IMR-90 (cell line): ENCODE measurements at places on chromosomes 1 and 21. TPM values are rescaled to one million over a fixed set of nuclear protein-coding genes. Genes with fewer than 3 reads are reported as not detected.

TGFBR3 gene
- 8.3 and 11.3 TPM in 2 replicates for total RNA-seq

DNA sequence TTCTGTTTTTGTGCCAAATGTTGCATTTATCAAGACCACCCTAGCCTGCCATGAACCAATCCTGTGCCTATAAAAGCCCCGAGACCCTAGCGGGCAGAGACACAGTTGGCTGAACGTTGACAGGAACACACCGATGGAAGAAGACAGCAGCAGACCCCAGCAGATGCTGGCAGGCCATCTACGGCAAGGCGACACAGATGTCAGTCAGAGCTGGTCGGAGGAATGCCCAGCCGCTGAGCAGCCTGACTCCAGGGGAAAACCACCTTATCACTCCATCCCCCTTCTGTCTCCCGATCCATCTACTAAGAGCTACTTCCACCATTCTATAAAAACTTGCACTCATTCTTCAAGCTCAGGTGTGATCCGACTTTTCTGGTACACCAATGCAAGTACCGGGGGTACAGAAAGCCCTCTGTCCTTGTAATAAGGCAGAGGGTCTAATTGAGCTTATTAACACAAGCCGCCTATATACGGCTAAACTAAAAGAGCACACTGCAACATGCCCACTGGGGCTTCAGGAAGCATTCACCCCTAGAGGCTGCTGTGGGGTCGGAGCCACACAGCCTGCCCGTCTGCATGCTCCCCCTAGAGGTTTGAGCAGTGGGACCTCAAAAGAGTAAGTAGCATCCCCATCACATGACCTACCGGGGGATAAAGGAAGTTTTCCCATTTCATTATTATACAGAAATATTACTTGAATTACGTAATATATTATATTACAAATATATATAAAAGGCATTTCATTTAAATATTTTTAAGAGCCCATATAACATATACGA lies 1156.3 kb upstream of the B3GALT2 start:
- no peak overlapping the region for H3K4me3 ChIP-seq
- no peaks in the 10 kb centered on the region for H3K4me1 ChIP-seq
- no peak overlapping the region for H3K27ac ChIP-seq
- no peaks in the 10 kb centered on the region for H3K27me3 ChIP-seq

DNA sequence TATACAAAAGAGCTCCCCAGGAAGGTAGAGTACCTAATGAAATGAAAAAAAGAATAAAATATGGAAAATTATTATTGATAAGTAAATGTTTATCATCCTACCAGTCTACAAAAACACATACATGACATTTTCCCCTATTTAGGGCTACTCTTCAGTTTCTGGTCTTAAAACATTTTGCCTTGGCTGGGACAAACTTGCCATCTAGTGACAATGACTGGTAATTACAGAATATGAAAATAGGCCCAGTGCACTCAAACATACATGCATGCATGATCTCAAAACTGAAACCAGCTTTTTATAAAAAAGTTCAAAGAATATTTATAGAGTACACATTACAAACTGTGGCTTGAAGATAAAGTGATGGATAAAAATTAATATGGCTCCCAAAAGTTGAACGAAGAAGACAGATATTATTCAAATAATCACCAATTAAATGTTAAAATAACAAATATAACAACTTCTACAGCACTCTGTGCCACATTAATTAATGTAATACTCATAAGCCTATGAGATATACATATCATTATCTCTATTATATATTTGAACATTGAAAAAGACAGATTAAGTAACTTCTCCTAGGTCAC lies 10.5 kb upstream of the RNPC3 start:
- H3K27me3 ChIP-seq: no peaks in the 10 kb centered on the region
- DNase-seq: peak; percentile 63
- H3K36me3 ChIP-seq: no peaks in the 10 kb centered on the region
- no peak overlapping the region for H3K4me3 ChIP-seq

DNA sequence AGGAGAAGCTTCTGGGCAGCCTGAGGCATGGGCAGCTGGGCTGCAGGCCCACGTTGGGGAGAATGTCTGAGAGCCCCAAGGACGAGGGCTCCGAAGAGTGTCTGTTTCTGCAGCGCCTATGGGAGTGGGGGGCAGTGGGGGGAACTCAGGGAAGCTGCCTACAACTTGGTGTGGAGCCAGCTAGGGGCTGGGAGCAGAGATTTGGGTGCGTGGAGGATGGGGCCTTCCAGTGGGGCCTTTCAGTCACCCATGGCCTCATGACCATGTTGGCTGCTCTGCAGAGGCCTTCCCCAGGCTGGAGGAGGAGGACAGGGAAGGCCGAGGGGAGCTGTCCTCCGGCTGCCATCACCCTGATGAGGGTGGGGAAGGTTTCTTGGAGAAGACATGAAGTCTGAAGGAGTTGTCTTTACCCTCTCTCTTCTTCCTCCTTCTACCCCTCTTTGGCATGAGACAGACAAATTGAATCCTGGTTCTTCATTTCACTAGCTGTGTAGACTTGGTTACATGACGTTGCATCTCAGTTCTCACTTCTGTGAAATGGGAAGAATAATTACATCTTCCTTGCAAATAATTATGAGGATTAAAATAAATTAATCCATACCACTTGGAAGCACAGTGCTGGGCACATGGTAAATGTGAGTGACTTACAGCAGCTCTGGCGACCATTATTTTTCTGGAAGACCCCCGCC lies 8.3 kb downstream of the PPFIA4 start:
- H3K4me1 ChIP-seq: peaks cover 19% of the 10 kb centered on the region
- H3K27me3 ChIP-seq: no peaks in the 10 kb centered on the region

GRCh38 chr1:196516373-196516772 lies 91.9 kb downstream of the KCNT2 start:
- H3K27ac ChIP-seq: no peak overlapping the region
- no peaks in the 10 kb centered on the region for H3K4me1 ChIP-seq
- no peaks in the 10 kb centered on the region for H3K36me3 ChIP-seq
- DNase-seq: no peak

NEXN gene
- total RNA-seq: 5.2 and 10.3 TPM in 2 replicates

- H3K4me1 ChIP-seq: no peaks in the 10 kb centered on the region; the same call in 1 of the 2 replicates
- H3K36me3 ChIP-seq: no peaks in the 10 kb centered on the region
- H3K27me3 ChIP-seq: no peaks in the 10 kb centered on the region
Observed at GRCh38 chr1:31843506-31843905, 27.7 kb upstream of the SPOCD1 start.

FAM72A gene
- 2.2 and 4.2 TPM in 2 replicates for total RNA-seq

DNA sequence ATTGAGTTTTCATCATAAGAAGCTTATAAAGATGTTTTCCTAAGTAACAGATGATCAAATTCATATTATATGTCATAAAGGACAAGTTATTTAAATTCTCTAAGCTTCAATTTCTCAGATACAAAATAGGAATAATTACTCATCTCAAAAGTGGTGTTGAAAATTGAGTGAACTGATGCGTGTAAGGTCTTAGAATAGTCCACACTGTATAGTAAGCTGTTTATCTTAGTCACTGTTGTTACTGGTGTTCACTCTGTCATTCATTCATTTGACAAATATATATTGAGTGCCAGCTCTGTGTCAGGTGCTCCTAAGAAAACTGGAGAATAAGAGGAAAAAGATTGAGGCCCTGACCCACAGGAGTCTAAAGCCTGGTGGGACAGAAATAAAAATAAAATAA lies 186.3 kb upstream of the BRINP3 start:
- no peaks in the 10 kb centered on the region for H3K36me3 ChIP-seq
- no peak for DNase-seq
- H3K27me3 ChIP-seq: no peaks in the 10 kb centered on the region

DNA sequence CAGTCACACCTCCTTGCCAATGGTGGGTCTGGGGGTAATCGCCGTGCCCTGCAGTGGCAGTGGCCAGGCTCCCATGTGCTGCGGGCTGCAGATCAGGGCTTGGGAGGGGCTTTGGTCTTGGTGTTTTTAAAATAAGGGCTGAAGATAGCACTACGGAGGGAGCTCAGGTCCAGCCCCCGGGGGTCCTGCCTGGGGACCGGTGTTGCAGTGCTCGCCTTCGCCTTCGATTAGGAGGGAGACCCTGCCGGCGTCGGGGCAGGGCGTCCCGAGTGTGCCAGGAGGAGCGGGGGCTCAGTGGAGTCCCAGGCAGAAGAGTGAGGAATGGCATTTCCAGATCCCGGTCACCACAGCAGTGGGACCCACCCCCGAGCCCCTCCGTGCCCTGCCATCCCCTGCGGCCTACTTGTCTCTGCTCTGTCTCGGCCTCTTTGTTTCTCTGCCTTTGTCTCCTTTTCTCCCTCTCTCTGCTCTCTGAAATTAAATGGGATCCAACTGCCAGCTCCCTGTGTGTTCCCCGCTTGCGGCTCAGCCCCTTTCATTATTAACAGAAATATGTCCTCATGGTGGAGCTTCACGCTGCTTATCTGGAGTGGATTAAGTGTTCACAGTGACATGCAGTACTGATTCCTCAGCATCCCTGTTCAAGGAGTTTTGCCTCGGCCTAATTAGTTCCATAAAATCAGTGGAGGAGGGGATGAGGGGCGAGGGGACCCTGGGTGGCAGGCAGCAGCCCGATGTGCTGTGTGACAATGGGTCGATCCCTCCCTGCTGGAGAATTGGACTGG lies 44.4 kb downstream of the DMRTB1 start:
- H3K36me3 ChIP-seq: no peaks in the 10 kb centered on the region
- H3K4me1 ChIP-seq: peaks cover 4% of the 10 kb centered on the region; the same call in 1 of the 2 replicates
- no peak overlapping the region for H3K4me3 ChIP-seq
- no peak overlapping the region for H3K27ac ChIP-seq

CELA3B gene
- total RNA-seq: not detected in 2 replicates
